RWPE2 (cell line): ENCODE measurements at places on chromosomes 3 and 15.

DNA sequence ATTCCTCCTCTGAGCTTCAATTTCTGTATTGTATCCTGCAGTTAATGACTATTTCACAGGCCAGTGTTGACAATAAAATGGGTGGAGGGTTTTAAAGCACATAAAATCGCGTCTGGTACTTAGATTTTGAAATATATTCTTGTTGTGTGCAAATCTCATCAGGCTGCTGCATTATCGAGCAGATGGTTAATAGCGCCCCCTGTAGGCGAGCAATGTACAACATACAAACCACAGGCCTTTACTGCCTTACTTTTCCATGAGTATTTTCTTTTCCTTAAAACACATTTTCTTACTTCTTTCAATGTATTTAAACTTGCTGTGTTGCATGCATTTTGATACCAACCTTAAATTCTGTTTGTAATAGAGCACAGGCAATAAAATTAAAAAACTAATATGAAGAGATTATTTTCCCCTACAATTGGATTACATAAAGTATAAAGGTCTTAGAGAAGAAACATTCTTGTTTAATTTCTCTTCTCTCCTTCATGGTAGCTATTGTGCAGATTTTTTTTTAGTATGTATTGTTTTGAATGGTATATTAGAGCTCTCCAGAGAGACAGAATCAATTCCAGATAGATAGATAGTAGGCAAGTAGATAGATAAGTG lies 608.4 kb downstream of the CADM2 start:
- no peak for DNase-seq

DNA sequence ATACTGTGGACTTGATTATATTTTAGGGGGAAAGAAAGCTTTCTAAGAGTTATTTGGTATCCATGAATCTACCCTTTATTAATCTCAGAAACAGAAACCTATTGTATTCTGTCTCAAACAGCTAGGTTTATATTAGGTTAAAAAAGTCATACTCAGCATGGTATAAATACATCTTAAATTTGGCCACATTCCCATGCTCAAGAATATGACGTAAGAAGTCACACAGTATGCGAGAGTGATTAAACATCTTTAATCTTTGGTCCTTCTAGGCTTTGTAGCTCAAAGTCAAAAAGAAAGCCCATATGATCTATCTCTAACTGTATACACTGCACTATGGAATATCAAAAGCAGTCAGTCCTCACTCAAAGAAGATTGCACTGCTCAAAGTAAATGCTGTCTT lies 131.4 kb downstream of the EPHA3 start:
- DNase-seq: no peak

DNA sequence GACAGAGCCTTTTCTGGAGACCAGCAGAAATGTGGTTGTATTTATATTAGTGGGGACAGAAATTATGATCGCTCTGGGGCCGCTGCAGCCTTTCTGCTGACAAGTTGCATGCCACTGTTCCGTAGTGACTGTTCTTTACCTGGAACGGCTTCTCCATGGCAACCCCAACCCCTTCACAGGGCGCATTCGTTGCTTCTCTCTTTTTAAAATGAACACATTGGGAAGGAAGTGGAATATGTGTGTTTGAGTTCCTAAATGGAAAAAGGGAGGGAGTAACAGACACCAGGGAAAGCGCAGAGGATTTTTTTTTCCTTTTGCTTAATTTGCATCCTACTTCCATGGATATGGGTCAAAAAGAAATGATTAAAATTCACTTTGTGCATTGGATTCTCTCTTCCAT lies 482.0 kb upstream of the SUCLG2 start:
- no peak for DNase-seq

DNA sequence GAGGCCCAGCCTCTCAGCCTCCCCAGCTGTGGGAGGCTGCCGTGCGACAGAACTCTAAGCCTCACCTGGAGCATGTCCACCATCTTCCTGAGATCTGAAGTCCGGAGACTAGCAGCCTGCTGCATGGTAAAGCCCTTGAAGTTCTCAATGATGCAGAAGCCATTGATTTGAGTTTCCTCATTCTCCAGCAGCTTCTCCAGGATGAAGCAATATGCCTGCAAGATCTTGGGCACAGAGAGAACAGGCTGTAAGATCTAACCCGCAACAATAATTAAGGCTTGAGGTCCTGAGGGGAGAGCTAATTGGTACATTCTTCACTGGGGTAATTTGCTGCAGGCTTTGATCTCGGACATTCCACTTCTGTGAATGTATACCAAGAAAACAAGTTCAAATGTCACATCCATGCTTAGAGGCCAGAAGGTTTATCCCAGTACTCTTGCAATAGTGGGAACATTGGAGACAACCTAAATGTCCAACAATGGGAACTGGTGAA lies 9.7 kb downstream of the RLBP1 start:
- no peak for DNase-seq

DNA sequence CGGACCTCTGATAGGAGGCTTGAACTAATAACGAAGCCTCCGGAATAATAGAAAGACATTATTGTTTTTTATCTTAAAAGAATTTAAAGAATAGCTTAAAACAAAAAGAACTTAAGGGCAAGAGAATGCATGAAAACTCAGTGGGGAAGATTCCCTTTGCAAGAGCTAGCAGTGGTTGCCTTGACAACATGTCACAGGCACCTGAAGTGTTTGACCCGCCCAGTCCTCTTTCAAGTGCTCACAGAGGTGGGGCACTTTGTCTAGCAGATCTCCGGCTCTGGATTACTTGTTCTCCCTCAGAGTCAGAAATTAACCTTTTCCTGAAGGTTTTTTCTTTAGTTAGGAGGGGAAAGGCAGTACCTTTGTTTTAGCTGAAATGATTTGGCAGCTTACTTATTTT lies 37.8 kb downstream of the LARS2 start:
- no peak for DNase-seq

GRCh38 chr15:88456733-88457132 lies 10.5 kb downstream of the MRPL46 start:
- DNase-seq: no peak

DNA sequence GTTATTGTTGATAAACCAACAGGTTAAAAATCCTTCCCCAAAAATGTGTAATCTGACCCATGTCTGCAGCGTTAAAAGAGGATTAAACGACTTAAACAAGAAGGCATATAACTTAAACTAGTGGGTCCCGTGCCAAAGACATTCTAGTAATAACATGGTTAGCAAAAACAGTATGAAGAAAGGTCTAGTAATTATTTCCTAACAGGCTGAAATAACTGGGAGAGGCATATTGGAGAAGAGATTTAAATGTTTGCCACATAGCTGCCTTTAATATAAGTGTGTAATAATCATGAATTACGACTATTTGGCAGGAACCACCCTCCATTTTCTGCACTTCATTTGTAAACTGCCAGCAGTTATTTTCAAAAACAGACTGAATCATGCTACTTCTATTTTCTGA lies 67.7 kb upstream of the CSPG5 start:
- no peak for DNase-seq

GRCh38 chr3:182294256-182294655 lies 499.0 kb upstream of the ATP11B start:
- DNase-seq: no peak

DNA sequence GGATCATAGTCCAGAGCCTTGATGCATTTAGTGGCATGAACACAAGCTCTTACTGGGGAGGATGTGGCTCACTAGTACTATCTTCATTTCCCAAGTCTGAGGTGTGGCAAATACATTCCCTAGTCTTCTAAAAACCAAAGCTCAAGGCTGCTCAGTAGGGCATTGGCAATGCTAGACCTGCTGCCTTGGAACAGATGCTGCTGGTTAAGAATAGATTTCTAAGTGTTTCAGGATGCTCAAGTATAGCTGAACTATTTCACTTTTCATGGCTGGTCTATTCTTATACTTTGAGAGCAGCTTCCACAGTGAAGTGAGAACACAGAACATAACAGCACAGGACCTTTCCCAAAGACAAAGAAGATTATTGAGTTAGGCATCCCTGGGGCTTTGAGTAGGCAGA lies 178.8 kb downstream of the CHST2 start:
- no peak for DNase-seq

- DNase-seq: no peak
Measured at GRCh38 chr3:37551857-37552256, 309.8 kb upstream of the CTDSPL start.

- no peak for DNase-seq
Measured at GRCh38 chr3:76495216-76495615, 544.7 kb upstream of the ROBO2 start.

- no peak for DNase-seq
Measured at GRCh38 chr3:71930056-71930991, 145.4 kb upstream of the PROK2 start.

DNA sequence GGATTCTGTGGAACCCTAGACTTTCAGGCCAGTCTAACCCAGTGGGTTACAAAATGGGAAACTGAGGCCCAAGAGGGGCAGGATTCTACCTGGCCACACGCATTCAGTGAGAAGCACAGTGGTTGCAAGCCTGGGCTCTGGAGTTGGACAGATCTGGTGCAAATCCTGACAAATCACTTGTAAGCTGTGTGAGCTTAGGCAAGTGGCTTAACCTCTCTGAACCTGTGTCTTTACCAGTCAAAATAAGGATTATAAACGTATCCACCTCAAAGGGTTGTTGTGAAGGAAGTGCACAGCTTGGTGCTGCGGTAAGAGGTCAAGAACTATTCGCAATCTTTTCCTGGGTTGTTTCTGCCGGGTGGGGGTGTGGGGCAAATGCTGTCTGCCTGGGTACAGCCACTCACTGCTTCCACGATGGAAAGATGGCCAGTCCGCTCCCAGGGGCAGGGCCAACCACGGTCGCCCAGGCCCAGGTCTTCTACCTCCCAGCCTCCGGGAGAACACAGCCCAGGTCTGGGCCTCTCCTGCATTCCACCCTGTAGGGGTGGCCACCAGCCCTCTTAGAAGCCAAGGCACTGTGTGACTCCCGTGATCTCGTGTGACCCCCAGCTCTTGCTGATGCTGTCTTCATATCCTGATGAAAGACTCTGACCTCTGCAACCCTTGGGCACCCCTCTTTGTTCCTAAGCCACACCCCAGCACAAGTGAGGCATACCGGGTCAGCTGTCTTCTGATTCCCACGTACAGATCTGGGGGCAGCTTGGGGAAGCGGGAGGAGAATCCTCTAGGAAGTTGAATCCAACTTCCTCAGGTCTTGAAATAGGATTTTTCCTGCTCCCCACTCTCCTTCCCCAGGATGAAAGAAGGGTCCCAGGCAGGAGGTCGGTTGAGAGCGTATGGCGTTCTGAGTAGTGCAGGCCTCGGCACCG lies 1.5 kb downstream of the CHRNA3 start:
- DNase-seq: no peak

DNA sequence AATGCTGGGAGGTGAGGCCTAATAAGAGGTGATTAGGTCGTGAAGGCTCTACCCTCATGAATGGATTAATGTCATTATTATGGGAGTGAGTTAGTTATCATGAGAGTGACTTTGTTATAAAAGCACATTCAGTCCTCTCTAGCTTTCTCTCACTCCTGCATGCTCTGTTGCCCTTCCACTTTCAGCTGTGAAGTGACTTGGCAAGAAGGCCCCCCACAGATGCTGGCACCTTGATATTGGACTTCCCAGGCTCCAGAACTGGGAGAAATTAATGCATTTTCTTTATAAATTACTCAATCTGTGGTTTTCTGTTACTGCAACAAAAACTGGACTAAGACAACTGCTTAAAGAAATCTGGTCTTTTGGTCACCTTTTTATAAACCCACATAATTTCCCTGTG lies 144.3 kb downstream of the FBN1 start:
- no peak for DNase-seq

- no peak for DNase-seq
Measured at GRCh38 chr3:156743859-156744258, 69.5 kb downstream of the TIPARP start.

DNA sequence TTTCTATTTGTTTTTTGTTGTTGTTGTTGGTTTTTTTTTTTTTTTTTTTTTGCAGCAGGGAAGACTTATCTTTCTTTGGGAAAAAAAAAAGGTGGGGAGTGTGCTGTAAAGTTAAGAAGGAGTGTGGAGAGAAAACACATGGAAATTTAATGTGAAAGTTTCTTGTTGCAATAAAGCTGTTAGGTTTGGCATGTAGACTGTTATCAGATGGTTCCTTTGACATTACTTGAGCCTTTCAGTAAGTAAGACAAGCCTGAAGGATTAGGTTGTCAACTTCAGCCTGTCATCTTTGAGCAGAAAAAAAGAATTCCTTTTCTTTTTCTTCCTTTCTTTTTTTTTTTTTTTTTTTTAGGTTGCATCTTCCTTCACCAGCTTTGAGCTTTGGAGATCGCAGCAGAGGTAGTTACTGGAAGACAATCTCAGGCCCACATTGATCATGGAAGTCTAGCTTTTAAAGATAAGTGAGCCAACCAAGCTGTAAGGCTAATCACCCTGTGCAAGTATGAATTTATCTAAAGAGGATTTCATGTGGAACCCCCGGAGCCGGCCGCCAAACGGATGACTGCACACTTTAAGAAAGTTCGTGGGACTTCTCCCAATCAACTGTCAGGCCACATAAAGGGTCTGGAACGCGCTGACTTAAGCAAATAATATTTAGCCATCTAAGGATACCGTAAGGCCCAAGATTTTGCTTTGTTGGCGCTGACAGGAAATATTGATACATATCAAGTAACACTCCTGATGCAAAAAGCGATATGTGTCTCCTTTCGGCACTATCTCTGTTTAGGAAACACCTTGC lies 1040.1 kb upstream of the NR2F2 start:
- no peak for DNase-seq

DNA sequence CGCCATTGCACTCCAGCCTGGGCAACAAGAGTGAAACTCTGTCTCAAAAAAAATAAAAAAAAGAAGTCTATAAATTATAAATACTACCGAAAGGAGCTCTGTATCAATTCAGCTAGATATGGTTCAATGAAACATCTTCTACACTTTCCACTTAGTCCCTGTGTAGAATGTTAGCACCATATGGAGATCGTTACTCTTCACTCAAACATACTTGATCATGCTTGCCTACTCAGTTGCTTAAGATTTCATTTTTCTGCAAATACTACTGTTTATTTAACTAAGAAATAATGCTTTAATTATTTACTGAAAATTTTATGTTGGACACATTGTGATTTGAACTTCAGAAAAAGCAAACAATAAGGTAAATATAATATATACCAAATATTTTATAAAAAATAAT lies 17.1 kb upstream of the NANOGP8 start:
- no peak for DNase-seq

DNA sequence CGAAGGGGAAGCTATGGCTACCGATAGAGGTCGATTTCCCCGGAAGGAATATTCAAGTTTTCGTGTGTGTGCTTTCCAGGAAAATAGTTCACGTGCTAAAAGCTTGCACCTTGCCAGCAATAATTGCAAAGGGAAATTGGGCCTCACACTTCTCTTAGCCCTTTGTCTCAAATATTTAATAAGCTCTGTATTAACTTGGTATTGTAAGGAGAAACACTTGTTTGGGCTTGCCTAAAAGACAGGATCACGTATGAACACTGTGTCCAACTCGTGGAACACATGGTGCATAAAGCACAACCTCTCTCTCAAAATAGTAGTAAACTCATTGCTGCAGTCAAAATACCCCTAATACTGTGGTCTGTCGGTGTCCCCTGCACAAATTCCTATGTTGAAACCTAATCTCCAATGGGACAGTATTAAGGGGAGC lies 352 bp upstream of the TMF1 start:
- DNase-seq: no peak

DNA sequence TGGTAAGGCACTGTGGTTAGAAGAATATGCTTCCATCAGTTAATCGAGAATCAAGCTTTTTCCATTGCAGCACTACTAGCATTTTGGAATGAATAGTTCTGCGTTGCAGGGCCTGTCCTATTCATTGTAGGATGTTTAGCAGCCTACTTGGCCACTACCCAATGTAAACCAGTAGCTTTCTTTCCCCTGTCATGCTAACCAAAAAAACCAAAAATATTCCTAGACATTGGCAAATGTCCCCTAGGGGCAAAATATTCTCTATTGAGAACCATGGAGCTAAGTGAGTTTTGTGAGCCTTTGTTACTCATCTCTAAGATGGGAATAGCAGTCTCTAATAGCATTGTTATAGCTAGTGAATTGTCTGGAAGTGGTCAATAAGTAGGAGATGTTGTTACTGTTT lies 187.2 kb downstream of the CADPS start:
- no peak for DNase-seq
